ENCODE measurements at places on chromosomes 3 and 15.

- DNase-seq: no peak
These were observed 44.8 kb upstream of the UMPS start for GRCh38 chr3:124685481-124685880.

DNA sequence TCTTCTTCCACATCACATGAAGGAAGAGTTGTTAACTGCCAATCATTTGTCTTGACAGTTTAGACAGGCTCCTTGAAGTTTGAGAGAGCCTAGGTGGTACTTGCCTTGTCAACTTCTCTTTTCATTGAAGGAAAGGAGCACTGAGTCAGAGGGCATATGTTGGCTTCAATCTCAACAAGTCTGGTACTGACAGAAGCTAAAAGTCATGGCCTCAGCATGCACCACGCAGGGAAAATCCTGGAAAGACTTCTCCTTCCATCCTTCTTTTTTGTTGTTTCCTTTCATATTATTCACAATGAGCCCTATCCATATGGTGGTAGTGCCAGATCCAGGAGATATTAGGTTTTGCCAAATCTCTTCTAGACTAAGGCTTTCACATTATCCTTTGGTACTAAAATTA lies 1272.5 kb downstream of the ROBO1 start:
- no peak for DNase-seq

DNA sequence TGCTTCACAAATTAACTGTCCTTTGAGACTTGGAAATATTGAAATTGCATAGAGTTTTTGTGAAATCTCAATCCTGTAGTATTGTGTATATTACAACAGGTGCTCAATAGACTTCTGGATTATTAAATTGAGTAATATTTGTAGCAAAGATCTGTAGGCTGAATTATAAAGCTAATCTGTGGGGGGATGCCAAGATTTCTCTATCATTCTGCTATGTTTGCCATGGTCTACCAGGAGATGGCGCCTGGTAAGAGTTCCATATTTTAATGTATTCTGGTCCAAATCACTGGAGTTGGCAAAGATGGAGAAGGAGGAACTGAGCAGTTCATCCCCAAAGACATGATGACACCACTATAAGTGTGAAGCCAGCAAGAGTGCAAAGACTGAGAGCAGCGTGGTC lies 340.9 kb upstream of the TPRG1 start:
- no peak for DNase-seq

- DNase-seq: no peak
These were observed at the start of gene CAND2 for GRCh38 chr3:12796171-12797123. Gene CAND2, plus strand, starts transcription at chr3:12796680. Its CDS starts 41 bp downstream, at chr3:12796721.

GRCh38 chr3:99562138-99562537 lies 76.3 kb upstream of the COL8A1 start:
- no peak for DNase-seq

DNA sequence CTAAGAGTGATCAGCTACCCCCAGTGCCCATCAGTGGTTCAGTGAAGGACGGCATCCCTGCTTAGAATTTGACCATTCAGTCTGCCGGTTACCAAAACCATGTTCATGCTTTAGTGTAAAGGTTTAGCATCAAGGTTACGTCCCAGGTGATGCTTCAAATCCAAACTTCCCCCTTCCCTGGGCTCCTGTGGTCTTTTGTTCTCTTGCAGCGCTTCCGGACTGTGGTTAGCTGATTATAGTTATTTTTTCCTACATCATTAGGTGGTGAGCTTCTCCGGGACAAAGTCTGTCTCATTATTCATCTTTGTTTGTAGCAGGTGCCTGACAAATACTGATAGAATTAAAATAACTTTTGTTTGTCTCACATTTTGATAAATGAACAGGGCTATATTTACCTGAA lies 28.3 kb upstream of the MYZAP start:
- DNase-seq: no peak

- no peak for DNase-seq
These were observed 5.2 kb upstream of the PRKCD start for GRCh38 chr3:53155760-53156159.

DNA sequence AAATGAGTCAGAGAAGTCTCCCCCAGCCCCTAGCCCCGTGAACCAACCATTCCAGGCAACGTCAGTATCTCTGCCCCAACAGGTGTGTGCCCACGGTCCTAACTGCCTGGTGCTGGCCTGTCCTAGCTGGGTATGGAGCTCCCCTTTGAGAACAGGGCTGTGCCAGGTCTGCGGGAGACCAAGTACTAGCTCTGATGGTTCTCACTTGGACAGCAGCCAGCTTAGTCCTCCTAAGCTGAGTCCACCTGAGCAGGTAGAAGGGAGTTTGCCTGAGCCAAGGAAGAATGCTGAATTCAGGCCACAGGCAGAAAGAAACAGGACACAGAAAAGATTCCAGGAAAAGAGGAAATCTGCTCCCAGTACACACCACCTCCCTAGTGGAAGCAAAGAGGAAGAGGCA lies 33.1 kb upstream of the PARL start:
- no peak for DNase-seq

DNA sequence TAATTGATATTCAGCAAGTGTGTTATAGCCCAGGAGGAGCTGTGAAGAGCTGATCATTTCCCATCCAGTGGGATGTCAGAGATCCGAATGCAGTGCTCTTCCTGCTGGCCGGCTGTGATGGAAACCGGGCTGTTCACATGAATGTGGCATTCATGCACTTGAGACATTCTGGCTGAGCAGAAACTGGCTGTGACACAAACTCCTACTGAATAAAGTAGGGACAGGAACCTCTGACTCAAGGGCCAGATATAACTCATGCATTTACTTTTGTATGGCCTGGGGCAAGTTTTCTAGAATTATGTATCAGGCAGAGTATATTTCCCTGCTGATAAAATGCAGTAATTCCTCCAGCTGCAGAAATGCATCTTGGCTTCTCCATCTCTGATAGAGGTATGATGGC lies 83.4 kb upstream of the FAM3D start:
- no peak for DNase-seq

DNA sequence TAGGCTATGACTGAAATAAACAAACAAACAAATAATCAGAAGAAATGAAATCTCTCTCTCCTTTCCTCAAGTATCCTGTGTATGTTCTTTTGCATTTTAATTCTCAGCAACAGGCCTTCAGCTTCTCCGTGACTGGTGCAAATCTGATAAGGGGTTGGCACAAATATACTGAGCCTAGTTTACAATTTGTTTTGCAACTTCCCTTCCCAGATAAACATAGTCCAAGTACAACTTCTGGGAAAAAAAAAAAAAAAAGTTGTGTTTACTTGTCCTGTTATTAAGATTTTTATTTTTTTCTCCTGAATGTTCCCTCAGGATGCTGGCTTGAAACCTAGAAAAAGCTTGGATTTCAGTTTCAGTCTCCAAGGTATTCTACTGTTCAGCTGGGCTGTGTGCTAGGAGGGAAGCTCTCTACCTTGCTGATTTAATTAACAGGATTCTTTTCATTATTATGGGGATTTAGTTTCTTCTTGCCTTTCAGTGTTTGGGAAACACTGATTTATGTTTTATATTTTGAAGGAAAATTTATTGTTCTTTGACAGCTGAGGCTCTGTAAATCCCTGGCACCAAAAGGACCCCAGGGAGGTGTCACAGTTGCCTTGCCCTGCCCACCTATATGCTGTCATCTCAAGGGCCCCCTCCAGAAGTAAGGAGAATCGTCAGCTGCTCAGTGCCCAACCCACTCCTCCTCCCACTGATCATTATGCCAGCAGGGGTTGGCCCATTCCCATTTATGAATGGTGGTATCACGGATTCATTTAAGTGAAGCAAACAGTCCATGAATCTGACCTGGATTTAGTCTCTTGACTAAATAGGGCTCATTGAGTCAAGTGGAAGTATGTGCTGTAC lies 185.2 kb downstream of the MEIS2 start:
- no peak for DNase-seq

- DNase-seq: no peak
These were observed 153.8 kb downstream of the RAP2B start for GRCh38 chr3:153315781-153316180.

DNA sequence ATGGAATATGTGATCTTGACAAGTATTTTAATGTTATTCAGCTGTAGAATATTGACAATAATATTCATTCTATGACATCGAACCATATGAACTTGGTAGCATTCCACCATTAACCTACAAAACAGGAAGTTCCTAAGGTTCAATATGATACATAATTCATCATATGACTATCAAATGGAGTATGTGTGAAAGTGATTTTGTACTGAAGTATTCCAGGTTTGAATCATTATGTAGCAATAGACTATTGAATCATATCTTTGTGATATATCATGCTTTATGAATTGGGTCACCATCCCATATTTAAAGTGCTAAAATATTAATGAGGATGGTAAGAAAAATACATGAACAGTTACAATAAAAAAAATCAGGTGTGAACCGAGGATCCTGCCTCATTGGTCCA lies 95.1 kb downstream of the TP63 start:
- no peak for DNase-seq

- no peak for DNase-seq
These were observed 168.9 kb downstream of the ATP10A start for GRCh38 chr15:25694239-25694584.

DNA sequence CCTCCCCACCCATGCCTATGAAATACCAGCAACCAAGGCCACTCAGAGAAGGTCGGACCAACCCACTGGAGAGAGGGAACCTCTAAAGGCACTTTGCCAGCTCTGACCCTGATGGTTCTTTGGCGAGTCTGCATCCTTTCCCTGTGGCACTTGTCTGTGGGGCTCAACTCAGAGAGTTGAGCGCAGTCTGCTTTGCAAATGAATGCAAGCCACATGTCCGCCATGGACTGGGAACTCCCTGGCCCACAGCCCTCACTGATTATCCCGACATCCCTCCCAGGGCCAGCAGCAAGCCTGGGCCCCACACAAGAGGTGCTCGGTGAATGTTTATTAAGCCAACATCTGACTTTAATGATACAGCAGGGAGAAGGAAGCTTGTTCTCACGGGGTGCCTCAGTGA lies 55.5 kb upstream of the HES1 start:
- no peak for DNase-seq

DNA sequence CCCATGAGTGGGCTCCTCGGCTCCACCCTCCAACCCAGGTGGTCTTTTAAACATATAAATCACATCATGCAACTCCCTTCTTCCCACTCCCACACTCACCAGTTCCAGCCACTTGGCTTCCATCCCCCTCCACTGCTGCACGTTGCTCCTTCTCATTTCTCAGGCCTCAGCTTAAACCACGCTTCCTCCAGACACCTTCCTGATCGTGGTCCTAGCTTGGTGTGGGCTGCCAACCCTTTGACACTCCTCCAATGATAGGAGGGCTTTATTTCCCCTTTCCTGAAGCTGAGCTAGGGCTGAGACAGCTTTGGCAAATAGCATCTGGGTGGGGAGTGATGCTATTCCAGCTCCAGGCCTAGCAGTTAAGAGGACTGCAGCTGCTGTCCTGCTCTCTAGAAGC lies 130.1 kb downstream of the SRGAP3 start:
- no peak for DNase-seq

DNA sequence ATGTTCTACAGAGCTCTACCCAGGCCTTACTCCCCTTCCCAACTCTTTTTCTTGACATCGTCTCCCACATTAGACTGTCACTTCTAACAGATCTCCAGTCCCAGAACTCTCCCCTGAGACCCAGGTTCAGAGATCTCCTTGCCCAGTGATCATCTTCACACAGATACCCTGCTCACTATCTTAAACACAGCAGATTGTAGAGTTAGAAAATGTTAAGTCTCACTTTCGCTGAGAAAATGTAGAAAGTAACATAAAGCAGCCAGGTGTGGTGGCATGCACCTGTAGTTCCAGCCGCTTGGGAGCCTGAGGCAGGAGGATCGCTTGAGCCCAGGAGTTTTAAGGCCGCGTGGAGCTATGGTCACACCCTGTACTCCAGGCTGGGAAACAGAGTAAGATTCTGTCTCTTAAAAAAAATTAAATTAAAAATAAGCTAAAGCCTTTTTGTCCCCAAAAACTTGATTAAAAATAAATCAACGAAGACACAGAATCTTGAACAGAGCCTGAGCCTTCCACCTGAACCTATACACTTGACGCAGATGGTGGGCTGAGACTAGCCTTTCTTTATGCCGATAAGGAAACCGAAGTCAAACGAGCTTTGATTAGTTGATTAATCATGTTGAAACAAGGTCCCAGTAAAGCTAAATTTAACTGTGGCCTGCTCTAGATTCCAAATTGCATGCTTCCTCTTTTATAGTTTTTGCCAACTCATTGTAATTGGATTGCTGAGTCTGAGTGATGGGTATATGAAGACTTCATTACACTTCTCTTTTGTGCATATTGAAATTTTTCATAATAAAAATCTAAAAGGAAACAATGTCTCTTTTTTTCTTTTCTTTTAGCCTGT lies 31.3 kb upstream of the BLM start:
- DNase-seq: no peak

- DNase-seq: no peak
These were observed 130.9 kb upstream of the TNIK start for GRCh38 chr3:171591070-171591469.

- DNase-seq: peak; percentile 41
These were observed 244.5 kb downstream of the CD47 start for GRCh38 chr3:107846279-107846852.

GRCh38 chr3:51869304-51869703 lies 6.1 kb downstream of the IQCF5 start:
- DNase-seq: no peak

GRCh38 chr3:7682822-7683229 lies 818.8 kb upstream of the LMCD1 start:
- peak; percentile 31 for DNase-seq

DNA sequence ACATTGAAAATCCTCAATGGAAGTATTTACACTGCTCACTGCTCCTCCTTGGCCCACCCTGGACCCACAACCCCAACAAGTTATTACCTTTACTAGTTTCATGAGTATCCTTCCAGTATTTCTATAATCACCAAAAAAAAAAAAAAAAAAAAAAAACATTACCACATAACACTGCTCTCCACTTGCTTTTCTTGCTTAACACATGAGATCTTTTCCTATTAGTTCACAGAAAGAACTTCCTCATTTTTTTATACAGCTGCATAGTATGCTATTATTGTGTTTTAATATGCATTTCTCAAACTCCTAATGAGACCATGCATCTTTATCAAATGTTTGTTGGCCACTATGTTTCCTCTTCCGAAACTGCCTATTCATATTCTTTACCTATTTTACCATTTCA lies 14.6 kb downstream of the GABPB1 start:
- DNase-seq: no peak

DNA sequence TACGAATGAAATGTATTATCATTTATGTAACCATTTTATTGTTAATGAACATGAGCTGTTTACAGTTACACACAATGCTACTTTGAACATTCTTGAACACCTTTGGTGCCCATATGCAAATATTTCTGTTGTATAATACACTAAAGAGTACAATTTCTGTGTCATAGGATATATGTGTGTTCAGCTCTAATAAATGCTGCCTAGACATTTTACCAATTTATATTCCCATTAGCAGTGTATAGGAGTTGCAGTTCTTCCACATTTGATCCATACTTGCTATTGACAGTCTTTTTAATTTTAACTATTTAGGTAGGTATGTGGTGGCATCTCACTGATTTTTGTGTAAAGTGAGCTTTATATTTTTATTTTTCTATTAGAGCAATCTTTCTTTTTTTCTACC lies 331.8 kb downstream of the ZIC1 start:
- DNase-seq: no peak

- DNase-seq: no peak
These were observed 61.0 kb downstream of the PGPEP1L start for GRCh38 chr15:98946301-98947255.

Measured in RCC 7860 (cell line).